Activated effector memory CD4-positive, alpha-beta T cell treated with Interleukin-2 at 50 U/mL for 16 hours (primary cell): ENCODE measurements at places on chromosomes 4 and X.

GRCh38 chrX:47169273-47169672 is 24.3 kb downstream of the RBM10 start:
- no peak for DNase-seq

- DNase-seq: no peak
Measured at GRCh38 chrX:74535086-74535407, 79.4 kb downstream of the RLIM start.

GRCh38 chr4:123209436-123209835 is 187.2 kb upstream of the SPRY1 start:
- DNase-seq: no peak

GRCh38 chr4:41145571-41146078 is 68.7 kb downstream of the APBB2 start:
- no peak for DNase-seq

DNA sequence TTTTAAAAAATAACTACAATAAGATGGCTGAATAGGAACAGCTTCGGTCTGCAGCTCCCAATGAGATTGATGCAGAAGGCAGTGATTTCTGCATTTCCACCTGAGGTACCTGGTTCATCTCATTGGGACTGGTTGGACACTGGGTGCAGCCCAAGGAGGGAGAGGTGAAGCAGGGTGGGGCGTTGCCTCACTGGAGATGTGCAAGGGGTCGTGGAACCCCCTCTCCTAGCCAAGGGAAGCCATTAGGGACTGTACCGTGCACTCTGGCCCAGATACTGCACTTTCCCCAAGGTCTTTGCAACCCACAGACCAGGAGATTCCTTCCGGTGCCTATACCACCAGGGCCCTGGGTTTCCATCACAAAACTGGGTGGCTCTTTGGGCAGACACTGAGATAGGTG is 640.1 kb downstream of the IQCM start:
- no peak for DNase-seq

DNA sequence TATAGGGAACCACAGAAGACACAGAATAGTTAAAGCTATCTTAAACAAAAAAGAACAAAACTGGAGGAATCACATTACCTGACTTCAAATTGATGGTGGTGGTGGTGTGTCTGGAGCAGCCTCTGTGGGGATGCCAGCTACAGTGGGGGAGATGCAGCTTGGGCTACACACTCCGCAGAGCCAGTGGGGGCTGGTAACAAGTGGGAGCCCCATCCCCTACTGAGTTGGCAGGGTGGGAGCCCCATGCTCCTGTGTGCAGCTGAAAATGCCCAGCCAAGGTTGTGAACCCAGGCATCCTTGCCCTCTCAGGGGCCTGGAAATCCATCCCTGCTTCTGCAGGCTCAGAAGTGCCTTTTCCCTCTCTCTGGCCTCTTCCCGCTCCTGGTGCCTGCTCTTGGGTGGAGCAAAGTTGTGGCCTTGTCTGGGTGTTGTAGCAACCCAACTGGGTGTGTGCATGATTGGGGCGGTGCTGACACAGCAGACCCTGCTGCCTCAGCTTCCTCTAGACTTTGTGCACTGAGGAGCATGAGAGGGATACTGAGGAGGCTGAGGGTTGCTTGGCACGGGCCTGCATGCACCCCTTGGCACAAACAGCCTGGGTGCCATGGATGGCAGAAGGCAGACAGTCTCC is 38.9 kb downstream of the SH3BGRL start:
- no peak for DNase-seq

DNA sequence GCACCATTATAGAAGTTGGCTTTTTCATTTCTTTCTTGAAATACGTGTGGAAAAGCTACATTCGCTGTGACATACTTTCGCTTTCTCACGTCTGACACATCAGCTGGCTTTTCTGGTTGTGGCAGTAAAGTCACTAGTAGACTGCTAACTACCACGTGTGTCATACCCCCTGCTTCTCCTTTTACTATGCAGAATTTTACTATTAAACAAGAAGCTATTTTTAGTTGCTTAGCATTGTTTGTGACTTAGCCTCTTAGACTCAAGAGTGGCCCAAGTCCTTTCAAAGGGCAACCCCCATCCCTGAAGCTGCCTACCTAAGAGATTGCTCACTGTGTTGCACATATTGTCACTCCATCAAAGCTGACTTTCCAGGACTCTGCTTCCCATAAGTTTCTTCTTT is 2.1 kb upstream of the IL2 start:
- DNase-seq: peak; percentile 7

- DNase-seq: no peak
Measured at GRCh38 chrX:42783451-42783850, 5.5 kb upstream of the PPP1R2C start.

DNA sequence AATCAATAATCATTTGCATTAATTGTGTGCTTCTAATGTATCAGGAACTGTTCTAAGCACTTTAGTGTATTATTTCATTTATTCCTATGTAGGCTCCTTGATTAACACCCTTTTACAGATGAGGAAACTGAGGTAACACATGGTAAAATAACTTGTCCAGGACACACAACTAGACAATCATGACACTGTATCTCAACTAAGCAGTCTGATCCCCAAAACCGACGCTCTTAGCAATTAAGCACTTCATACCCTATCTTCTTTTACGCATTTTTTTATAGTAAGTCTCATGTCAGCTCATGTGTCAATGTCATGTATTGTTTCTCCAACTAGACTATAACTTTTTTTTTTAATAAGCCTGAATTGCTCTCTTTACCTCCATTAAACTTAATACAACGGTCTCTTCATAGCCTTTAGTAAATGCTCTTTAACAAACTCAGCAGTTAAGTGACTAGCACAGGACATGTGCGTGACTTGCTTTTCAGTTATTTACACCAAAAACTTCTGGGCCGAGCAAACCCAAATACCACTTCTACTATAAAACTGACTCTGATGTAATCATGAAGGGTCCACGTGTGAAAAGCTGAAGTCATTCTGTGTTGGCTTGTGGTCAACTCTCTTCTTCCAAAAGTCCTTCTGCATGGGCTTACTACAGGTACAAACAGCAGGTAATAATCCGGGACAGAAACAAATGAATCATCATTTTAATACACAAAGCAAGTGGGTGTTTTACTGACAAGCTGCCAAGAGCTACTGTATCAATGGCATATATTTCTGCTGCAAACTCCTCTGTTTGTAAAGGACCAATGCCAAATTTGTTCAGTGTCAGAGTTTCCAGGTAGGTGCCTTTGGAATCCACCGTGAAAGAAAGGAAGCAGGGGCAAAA is 7.9 kb upstream of the AMBN start:
- no peak for DNase-seq

DNA sequence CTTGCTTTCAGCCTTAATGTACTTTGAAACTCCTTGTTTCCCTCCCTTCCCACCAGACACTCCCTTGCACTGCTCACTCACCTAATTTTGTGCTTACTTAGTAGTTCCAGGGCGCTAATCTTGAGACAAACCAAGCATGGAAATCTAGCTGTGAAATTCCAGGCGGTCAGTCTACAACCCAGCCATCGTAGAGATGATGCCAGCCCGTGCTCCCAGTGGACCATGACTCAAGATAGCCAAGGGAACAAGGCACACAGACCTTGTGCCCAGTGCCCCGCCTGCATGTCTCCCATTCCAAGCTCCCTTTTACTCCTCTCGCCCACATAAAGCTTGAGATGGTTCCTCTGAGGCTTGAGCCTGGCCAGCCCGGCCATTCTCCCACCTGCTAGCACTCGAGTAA is 11.1 kb downstream of the TREX2 start:
- no peak for DNase-seq

- DNase-seq: no peak
Measured at GRCh38 chr4:133145241-133145640, 3.9 kb upstream of the PCDH10 start.

DNA sequence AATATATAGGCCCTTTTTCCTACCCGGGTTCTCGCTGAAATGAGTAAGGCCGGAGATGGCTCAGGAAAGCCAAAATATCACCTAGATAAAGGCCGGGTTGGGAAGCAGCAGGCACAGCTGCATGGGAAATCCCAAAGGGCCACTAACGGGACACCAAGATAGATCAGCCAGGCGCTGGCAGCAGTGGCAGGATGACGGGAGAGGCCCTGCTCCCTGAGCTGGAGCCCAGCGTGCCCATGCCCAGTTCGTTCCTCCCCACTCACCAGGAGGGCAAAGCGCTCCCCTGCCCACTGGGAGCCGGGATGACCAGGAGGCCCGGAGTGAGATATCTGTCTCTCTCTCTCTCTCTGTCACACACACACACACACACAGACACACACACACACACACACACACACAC is 109.8 kb downstream of the DCTD start:
- no peak for DNase-seq

- no peak for DNase-seq
Measured at GRCh38 chr4:184641022-184641421, 8.2 kb downstream of the CASP3 start.

DNA sequence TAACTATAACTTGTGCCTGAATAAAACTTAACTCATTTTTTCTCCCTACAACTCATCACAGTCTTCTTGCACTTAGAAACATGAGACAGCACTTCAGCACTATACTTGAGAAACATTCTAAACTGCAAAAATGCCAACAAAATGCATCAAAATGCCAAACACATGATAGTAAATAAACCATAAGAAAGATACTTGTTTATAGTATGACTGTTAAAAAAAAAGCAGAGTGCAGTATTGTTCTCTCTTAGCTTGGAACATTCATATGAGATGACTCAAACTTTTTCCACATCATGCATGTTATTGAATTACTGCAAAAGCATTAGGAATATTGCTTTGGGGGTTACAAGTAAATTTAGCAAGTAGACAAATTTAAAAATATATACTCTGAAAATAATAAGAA is 135.7 kb upstream of the ANXA10 start:
- no peak for DNase-seq

GRCh38 chrX:133335027-133335426 is 80.3 kb downstream of the GPC4 start:
- DNase-seq: no peak

GRCh38 chr4:38510201-38510600 is 153.8 kb upstream of the KLF3 start:
- DNase-seq: no peak

DNA sequence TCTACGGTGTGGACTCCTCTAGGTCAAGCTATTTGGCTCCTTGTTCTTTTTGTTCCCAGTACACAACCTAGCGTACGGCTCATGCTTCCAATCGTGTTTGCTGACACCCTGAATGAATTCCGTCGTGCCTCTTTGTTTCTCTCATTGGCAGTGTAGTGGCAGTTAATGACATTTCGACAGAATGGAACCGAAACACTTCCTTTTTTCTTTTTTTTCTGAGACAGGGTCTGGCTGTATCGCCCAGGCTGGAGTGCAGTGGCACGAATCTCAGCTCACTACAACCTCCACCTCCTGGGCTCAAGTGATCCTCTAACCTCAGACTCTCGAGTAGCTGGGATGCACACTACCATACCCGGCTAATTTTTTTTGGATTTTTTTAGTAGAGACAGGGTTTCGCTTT is 113.3 kb upstream of the ATP6AP2 start:
- DNase-seq: no peak

DNA sequence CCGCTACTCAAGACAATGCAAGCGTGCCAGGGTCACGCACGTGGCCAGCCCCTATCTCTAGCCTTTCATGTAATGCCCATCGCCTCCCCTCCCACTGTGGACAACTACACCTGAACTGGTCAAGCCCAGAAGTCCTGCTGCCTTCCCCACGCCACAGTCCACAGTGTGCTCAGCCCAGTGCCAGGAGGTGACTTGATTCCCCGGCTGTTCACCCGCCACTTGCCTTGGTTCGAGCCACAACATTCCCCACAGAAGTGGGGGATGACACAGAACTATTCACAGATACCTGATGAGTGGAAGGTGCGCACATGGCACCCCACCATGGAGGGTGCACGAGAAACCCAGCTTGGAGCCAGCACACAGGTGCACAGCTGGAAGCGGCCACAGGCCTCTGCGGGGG is 6.8 kb downstream of the ARHGAP4 start:
- no peak for DNase-seq

DNA sequence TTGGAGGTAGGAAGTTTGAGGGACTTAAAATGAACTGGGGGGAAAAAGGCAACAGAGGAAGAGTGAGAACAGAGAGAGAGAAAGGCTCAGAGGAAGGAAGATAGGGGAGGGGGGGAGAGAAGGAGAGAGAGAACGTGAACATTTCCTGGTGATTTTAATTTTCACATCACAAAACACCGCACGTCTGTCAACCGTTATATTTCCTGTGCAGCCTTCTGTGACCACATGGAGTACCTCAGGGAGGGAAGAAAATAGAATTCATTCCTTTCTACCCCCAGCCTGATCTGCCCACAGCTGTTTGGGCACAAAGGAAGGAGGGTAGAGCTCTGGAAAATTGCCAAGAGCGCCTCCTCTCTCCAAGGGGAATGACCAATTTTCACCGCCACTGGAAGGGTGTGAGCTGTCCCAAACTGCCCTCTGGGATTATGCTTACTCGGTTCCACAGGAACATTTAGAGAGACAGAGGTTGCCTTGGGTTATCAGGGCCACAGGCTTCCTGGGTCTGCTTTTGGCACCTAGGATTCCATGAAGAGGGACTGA is 135.7 kb upstream of the MAMLD1 start:
- no peak for DNase-seq

- DNase-seq: no peak
Measured at GRCh38 chrX:153637121-153638040, 9.6 kb upstream of the DUSP9 start.

DNA sequence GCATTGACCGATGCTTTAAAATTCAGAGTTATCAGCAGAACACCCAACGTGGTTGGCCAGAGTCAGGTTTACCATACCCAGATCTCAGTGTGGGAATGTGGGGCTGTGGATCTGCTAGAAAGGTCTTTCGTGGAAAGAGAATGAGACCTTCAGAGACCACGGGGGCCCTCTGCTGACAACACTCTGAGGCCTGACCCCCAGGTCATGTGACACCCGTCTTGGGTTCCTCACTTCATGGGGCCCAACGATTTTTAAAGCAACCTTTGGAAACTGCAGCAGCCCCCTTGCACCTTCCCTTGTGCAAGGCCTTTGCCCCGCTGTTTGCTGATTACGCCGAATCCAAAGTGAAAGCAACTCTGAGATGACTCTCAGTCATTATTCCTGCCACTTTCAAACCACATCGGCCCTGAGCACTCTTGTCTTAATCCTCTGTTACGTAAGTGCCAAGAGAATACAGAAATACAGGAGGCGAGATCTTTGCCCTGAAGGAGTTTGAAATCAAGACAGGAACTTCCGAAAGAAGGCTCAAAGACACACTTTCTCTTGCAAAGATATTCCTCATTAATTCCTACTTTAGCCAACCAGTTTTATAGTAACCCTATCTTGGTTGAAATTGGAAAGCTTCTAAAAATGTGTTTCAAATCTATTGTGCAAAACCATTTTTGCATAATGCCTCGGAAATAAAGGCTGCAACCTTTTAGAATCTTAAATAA is 88.3 kb downstream of the EVC2 start:
- no peak for DNase-seq

DNA sequence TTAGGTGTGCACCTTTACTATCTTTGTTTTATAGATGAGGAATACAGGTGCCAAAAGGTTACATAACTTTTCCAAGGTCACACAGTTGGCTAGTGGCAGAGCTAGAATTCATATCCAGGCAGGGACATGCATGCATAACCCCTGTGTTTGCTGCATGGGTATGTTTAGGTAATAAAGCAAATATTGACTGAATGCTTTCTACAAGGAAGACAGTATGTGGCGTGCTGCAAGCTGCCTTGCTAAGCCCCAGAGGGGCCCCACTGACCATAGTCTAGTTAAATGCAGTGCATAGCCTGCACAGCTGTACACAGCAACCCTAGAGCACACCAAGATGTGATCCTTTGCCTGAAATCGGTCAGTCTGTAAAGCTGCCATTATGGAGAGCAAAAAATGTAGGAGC is 320.5 kb upstream of the IGFBP7 start:
- no peak for DNase-seq

- DNase-seq: no peak
Measured at GRCh38 chr4:19982556-19982955, 269.1 kb upstream of the SLIT2 start.

- DNase-seq: no peak
Measured at GRCh38 chr4:62407534-62407933, 1207.4 kb downstream of the ADGRL3 start.
